ENCODE measurements at places on chromosomes 1 and 21.

- DNase-seq: peak; percentile 63
Measured at GRCh38 chr1:233790662-233791371, 113.7 kb upstream of the SLC35F3 start.

DNA sequence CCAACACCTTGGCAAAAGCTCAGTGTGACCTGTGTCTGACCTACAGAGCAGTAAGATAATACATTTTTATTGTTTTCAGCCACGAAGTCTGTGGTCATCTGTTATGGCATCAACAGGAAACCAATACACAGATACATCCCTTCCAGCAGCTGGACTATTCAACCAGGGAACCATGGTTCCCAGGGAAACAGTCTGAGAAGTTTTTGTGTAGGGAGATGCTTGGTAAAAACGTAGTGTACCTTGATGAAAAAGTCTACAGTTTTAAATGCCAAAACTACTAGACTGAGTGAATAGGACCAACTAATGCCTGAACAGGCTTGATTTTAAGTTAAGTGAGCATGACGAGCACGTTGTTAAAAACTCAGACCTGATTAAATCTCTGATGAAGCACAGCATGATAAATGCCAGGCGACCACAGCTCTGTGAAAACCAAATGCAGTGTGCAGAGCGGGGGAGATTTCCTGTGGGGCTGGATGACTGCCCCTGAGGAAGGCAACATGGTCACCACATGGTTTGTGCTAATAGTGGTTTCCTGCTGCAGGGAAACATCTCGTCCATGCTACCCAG lies 228.9 kb downstream of the TNR start:
- no peak for DNase-seq

- DNase-seq: no peak
Measured at GRCh38 chr1:18721041-18721440, 90.4 kb downstream of the PAX7 start.

DNA sequence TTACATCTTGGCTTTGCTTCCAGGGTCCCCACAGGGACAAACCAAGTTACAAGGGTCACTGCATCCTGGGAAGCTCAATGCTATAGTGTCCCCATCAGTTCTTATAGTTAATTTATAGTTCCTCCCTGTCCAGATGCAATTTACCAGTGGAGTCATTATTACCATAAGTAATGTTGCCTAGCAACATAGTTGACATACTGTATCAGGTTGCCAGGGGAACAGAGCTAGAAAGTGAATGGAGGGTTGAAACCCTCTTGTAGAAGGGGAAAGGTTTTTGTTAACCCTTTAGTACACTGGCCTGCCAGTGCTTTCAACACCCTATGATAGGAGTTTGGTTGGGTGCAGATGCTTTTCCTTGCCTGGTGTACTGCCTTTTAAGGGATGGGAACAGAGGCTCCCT lies 34.3 kb upstream of the TTC4 start:
- no peak for DNase-seq

- no peak for DNase-seq
Measured at GRCh38 chr1:88457197-88457596, 226.9 kb upstream of the PKN2 start.

GRCh38 chr1:116310180-116310579 lies 62.9 kb upstream of the ATP1A1 start:
- no peak for DNase-seq

GRCh38 chr1:6357243-6357936 lies 36.2 kb downstream of the ACOT7 start:
- DNase-seq: no peak

GRCh38 chr1:153921803-153922075 lies 1.0 kb downstream of the GATAD2B start:
- no peak for DNase-seq

DNA sequence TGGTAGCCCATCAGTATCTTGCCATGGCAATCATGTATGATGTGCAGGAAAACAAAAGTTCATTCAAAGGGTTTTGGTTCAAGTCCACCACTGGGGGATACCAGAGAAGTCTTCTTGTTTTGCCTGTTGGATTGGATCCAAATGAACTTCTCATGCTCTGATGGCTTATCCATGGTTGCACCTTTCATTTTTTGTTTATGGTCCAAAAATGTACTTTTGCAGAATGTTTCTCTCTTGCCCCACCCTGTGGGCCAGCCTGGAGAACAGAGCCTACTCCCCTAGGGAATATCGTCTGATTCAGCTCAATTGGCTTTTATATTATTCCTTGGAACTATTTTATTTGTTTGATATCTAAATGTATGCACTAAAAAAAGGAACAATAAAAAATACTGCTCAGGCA lies 20.1 kb upstream of the CLCA1 start:
- no peak for DNase-seq

GRCh38 chr1:22174446-22175220 lies 31.7 kb upstream of the WNT4 start:
- no peak for DNase-seq

DNA sequence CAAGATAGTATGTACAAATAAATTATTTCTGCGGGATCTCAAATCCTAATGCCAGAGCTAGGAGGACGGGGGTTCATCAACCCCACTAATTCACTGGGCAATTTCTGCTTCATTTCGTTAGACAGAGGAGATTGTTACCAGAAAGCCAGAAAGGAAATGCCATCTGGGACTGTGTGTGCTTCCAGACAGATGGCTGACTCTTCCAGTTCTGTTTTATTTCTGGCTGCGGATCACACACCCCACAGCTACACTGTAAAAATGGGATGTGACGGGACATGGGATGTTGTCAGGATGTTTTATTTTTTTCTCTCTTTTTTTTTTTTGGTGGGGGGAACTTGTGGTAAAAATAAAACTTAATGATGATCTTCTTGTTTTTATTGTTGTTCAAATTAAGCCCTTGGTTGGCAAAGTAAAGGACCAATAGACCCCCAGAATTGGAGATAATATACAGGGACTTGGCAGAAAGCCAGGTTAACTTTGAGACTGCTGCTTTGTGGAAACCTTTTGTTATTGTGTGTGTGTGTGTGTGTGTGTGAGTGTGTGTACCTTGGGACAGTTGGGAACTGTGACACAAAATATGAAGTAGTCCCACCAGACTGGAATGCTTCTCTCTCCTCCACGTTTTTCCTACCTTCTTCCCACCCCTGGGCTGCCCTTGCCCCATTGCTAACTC lies 114.5 kb downstream of the NUF2 start:
- DNase-seq: no peak

DNA sequence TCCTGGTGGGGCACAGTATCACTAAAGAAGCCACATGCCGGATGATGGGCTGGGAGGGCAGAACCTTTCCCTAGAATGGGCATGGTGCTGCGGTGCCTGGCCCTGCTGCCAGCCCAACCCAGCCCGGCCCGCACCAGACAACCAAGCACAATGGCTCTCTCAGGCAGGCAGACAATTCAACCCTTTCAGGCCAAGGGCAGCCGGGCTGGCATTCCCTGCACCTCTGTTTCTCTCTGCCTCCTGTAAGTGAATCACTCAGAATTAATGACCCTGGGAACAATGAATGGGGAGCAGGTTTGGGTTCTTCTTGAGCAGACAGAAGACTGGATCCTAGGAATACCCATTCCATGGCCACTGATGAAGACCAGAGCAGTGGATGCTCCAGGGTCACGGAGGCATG lies 41.0 kb upstream of the IFFO2 start:
- DNase-seq: no peak

DNA sequence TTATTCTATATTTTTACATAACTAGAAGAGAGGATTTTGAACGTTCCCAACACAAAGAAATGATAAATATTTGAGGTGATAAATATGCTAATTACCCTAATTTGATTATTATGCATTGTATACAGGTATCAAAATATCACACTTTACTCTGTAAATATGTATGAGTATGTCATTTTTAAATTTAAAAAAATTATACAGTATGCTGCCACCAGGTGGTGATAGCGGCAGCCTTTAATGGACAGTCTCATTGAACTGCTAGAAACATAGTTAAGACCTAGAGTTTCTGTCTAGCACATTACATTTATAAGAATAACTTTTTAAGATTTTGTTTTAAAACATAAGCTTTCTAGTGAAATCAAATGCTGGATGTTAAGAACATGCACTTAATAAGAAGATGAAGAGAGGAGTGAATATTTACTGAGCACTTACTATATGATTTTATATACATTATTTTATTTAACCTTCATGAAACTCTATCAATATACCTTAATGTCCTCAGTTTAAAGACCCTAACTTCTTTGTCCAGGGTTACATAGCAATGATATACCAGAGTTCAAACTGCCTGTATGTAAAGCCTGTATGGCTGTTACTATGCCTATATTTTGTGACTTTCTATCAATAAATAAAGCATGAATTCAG lies 207.1 kb downstream of the NUF2 start:
- DNase-seq: no peak

DNA sequence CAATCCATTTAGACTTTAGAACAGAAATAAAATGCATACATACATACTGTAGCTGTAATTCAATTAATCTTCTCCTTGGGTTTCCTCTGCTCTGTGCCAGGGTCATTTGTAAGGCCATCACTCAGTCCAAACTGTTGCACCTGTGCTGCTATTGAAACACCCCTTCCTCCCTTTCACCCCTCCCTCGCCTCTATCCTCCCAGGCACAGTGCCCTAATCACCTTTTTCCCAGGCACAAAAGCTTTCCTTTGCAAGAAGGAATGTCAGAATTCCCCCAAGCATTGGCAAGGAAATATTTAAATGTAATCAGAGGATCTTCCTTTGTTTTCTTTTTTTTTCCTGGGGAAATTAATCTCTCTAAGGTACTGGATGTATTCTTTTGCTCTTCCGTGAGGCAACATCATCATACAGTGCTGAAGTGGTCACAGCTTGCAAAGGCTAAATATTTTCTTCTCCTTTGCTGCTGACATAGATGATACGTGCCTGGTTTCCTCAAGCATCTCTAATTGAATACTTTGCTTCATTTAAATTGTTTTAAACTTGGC lies 339.3 kb upstream of the NR5A2 start:
- no peak for DNase-seq
